ENCODE measurements at places on chromosomes 7 and 10.
A peak's percentile ranks its signal among the peaks of the same experiment; 100 is the strongest.

DNA sequence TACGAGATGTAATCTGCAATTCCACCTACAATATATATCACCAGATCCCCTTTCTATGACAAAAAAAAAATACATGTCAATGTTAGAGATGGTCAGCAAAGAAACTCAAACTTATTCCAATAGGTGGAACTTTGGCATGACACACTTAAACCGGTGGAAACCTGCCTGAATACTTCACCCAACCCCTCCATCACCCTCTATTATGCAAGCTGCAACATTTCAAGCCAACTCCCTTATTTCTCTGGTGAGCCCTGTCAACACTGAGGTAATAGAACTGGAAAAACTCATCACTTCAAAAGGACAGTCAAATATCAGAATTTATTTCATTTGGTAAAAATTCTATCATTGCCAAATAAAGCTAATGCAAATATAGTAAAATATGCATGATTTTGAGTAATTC is 3.6 kb downstream of the ZNF438 start:
- no peak for DNase-seq

GRCh38 chr7:115724400-115725056 is 306.0 kb downstream of the TFEC start:
- no peak for DNase-seq

- no peak for DNase-seq
Measured at GRCh38 chr10:36675458-36675880, 449.9 kb upstream of the ANKRD30A start.

GRCh38 chr10:77893386-77893785 is 33.2 kb downstream of the DLG5 start:
- DNase-seq: no peak

GRCh38 chr10:48623607-48624132 is 18.8 kb upstream of the ARHGAP22 start:
- DNase-seq: no peak

DNA sequence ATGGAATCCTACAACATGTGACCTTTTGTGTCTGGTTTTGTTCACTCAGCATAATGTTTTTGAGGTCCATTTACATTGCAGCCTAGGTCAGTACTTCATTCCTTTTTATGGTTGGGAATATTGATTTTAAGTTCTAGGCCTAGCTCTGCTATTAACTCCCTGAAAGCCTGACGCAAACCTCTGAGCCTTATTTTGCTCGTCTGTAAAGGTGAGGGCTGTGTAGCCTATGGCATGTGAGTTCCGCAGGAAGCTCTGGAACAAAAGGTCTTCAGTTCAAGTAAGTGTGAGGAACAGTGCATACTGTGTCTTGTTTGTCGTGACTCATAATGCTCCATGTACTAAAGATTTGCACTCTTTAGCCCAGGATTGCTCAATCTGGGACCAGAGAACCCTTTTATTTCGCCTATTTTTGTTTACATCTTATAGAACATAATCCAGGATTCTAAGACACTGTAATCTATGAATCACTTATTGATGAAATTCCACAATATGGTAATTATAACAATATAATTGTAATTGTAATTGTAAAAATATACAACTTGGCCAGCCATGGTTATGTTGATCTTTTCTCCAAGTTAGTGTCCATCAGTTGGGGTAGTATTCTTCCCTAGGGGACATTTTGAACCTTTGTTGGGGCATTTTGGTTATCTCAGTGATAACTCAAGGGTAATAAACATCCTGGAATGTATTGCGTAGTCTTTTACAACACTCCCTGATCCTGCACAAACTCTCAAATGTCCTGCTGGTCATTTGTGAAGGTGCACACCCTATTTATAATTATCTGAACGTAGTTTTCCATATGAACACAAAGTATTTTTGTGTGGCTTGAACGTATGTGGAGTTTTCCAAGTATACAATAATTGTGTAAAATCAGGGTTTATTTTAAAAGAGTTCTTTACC is 184.7 kb downstream of the VTI1A start:
- DNase-seq: no peak

DNA sequence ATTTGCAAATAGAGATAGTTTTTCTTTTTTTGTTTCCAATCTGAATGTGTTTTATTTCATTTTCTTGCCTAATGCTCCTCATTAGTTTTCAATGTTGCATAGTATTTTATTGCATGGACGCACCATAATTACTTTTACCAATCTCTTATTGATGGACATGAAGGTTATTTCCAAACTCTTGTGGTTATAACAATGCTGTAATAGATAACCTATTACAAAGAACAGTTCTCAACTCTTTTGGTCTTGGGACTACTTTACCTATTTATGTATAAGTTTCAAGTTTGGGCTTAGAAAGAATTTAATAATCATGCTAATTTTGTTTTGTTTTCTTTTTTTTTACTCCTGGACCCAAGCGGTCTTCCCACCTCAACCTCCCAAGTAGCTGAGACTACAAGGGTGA is 7.0 kb downstream of the SHLD2 start:
- DNase-seq: no peak

- no peak for DNase-seq
Measured at GRCh38 chr10:43222210-43222720, 44.6 kb downstream of the RASGEF1A start.

DNA sequence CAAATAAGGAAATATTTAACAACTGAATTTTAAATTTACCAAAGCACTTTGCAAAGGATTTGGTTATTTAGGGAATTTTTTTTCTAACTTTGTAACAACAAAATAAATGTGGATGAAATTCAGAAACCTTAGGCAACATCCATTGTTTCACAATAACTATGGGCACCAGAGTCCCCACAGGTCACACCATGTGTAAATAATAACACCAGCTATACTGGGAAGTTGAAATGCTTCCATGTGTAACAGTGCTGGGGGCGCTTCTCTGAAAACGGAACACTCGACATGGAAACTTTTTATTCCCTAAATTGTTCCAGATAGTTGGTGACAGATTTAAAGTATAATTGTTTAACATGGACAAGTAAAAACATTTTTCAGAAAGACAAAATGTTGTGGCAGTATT is 818.6 kb downstream of the TNS3 start:
- DNase-seq: no peak

- no peak for DNase-seq
Measured at GRCh38 chr10:104613406-104613805, 27.7 kb upstream of the SORCS3 start.

GRCh38 chr7:1669954-1670893 is at the start of gene ELFN1:
Gene ELFN1 (plus strand): TSS chr7:1670277. CDS start chr7:1744597, 74,320 bp downstream.
- no peak for DNase-seq

GRCh38 chr7:80312139-80312661 is 177.6 kb downstream of the GNAI1 start:
- DNase-seq: peak; percentile 39

- no peak for DNase-seq
Measured at GRCh38 chr7:29274146-29275017, 79.8 kb downstream of the CHN2 start.

GRCh38 chr7:80403686-80404241 is 108.1 kb downstream of the GNAT3 start:
- DNase-seq: no peak

DNA sequence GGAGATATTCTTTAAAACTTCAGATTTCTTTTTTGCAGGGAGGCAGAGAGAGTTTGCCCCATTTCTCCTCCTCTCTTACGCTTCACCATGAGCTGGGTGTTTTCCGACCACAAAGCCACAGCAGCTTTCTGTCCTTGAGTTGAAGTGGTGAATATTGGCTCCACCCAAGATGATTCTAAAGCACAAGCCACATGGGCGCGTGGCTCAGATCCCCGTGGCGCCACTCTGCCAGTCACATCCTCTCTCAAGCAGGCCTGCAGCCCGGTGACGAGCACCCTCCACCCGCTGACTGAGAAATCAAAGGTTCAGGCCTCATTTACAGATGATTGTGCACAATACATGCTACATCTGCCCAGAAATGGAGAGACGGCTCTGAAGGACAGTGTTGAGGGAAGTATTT is 27.6 kb upstream of the RNF32 start:
- no peak for DNase-seq

DNA sequence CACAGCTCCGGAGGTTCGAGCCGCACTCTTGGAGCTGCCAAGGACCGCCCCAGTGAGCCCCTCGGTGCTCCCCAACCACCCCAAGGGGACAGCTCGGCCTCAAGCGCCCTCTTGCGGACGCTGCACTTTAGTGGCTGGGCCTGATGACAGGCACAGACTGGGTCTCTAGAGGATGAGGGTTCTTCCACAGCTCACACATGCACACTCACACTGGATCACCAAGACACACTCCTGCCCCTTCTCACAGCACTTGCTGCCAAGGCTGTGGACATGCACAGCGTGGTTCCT is 2.1 kb downstream of the RET start:
- DNase-seq: peak; percentile 49

GRCh38 chr7:116686033-116686432 is 14.0 kb downstream of the MET start:
- DNase-seq: no peak

- no peak for DNase-seq
Measured at GRCh38 chr7:41933427-41933826, 230.5 kb upstream of the INHBA start.

DNA sequence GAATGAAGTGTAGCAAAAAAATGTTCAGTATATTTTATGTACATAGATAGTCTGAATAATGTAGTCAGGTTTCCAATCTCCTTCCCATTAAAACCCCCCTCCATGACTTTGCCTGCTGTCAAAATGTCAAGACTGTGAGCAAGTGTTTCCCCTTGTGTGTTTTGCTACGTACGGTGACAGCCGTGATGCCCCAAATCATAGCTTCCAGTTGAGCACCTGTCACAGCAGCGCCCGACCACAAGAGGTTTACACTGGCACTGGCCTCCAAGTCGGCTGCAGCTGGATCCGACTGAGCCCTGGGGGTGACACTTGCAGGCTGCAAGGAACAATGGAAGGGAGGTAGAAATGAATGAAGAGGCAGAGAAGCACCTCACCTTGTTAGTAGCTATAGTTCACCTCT is 62.3 kb downstream of the LAMB4 start:
- DNase-seq: no peak

GRCh38 chr10:104434601-104435000 is 81.0 kb downstream of the CFAP58 start:
- no peak for DNase-seq

GRCh38 chr7:148289630-148290029 is 300.9 kb upstream of the C7orf33 start:
- no peak for DNase-seq

DNA sequence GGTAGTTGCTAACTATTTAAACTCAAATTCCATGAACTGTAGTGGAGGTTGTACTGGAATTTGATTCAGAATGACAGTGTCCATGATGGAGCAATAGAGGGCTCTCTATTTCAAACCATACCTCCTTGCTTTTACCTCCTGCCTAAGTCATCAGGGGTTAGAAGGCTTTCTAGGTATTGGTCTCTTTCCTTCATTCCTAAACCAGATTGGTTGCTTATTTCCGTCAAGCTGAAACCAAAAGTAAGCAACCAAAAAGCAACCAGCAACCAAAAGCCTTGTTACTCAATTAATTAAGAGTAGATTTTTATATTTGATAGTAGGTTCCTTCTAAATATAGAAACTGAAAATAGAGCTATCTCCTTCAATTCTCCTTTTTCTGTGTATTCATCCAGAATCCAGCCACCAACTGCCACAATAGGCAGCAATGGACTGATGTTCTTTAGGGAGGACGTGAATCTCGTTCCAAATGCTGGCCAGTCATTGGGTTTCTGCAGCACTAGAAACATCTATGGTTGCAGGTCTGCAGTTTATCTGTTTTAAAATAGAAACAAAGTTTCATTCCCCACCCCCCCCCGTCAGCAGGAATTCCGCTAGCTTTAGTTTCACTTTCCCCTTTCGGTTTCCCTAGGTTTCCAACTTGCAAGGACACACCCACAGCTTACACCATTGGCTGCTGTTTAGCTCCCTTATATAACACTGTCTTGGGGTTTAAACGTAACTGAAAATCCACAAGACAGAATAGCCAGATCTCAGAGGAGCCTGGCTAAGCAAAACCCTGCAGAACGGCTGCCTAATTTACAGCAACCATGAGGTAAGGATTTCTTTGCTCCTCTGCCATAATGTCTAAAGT is at the start of gene IFIT1:
Gene IFIT1, plus strand, starts transcription at position 717 of the 850 bp plus-strand sequence. Its CDS starts 90 bp downstream, at position 807.
- peak; percentile 78 for DNase-seq

DNA sequence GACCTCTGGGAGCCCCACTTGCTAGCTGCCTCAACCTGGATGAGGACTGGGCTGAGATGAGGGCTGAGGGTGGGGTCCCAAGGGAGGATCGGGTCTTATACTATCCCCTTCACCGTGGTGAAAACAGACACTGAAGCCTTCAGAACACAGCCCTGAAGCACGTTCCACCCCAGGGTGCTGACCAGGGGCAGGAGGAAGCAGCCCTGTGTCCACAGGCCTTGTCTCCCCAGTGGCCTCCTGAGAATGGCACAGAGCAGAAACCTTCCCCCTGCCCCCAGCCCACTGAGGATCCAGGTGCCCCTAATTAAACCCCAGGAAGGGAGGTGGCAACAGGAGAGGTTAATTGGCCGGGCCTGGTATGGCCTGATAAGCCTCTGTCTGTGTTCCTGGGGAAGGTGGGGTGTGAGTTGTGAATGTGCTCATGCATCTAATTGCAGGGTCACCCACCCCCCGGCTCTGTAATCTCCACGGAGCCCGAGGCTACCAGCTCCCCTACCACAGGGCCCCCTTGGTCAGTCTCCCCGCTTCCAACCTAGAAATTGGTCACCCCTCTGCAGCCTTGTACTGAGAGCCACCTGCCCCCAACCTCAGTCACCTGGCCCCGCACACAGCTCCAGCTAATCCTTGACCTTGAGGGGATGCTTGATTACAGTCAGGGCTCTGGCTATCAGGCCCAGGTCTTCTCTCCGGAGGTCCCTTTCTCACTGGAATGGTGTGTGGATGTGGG is 159.0 kb upstream of the UNC5B start:
- no peak for DNase-seq

DNA sequence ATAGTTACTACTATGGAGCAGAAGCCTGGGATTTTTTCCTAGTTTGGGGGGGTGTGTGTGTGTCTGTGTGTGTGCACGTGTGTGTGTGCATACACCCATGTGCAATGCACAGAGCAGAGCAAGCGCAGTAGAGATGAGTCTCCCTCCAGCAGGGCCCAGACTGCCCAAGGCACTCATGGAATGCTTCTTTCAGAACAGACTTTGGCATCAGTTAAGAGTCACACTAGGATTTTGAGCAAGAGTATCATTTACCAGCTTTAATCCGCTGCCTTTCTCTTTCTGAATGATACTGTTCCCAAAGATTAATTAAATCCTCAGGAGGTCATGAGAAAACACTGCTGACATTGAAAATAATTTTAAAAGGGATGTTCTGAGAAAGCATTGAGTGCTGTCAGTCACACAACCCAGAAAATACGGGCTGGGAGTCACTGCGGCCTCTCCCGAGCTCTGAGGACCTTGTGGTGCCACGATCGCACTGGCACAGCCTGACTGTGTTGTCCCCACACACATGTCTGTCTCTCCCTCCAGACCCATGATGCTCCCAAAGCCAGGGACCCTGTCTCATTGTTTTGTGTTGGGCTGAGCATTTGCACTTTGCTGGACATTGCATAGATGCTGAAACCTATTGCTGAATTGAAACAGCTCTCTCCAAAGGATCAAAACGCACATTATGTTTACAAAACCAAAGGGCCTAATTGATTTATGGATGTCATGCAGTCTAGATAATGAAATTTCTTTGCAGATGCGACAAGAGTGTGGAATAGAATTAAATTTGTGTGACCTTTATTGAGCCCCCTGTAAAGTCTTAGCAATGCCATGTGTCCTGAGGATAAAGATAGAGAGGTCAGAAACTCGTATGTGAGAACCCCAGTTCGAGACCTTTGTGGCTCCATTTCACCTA is 54.7 kb upstream of the FIGNL1 start:
- DNase-seq: no peak

Measured in HTR-8/SVneo (cell line).